ENCODE measurements at places on chromosomes 12 and 14. TPM values are rescaled to one million over a fixed set of nuclear protein-coding genes. Genes with fewer than 3 reads are reported as not detected.

GRCh38 chr14:37623426-37623951 lies 28.1 kb downstream of the TTC6 start:
- H3K4me1 ChIP-seq: peaks cover 27% of the 10 kb centered on the region
- peaks cover 5% of the 10 kb centered on the region for H3K36me3 ChIP-seq
- H3K4me3 ChIP-seq: peak overlapping the region; percentile 16
- DNase-seq: no peak
- peaks cover 5% of the 10 kb centered on the region for H3K27me3 ChIP-seq

- H3K27me3 ChIP-seq: no peaks in the 10 kb centered on the region
- no peak overlapping the region for H3K27ac ChIP-seq
- H3K36me3 ChIP-seq: no peaks in the 10 kb centered on the region
- DNase-seq: no peak
- no peaks in the 10 kb centered on the region for H3K4me1 ChIP-seq
Observed at GRCh38 chr12:64810831-64811230, 13.6 kb upstream of the TBC1D30 start.

RBP5 gene
- total RNA-seq: 1.0 TPM

DNA sequence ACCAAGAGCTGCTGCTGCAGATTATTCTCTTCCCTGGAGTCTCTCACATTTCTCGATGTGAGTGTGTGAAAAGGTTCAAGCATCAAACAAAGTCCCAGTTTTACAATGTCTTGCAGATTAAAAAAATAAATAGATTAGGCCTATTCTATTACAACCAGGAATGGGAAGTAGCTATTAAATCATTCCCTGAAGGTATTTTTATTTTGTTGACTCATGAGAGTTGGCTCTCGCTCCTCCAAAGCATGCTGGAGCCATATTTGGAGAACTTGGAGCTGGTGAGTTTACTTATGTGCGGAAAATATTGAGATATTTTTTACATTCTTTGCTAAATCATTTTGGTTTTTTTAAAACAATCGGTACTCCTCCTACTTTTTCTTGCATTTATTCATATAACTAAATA lies 572.3 kb downstream of the ETNK1 start:
- no peaks in the 10 kb centered on the region for H3K4me1 ChIP-seq
- no peak overlapping the region for H3K4me3 ChIP-seq
- no peak for DNase-seq
- no peaks in the 10 kb centered on the region for H3K36me3 ChIP-seq
- no peaks in the 10 kb centered on the region for H3K27me3 ChIP-seq

SLCO1B1 gene
- total RNA-seq: not detected
